Right hindlimb (tissue), 1 donor: ENCODE measurements at places on chromosomes 7 and 10.
A peak's percentile ranks its signal among the peaks of the same experiment; 100 is the strongest.

- no peak for DNase-seq
These were observed 1.9 kb upstream of the GPER1 start for GRCh38 chr7:1085910-1086421.

DNA sequence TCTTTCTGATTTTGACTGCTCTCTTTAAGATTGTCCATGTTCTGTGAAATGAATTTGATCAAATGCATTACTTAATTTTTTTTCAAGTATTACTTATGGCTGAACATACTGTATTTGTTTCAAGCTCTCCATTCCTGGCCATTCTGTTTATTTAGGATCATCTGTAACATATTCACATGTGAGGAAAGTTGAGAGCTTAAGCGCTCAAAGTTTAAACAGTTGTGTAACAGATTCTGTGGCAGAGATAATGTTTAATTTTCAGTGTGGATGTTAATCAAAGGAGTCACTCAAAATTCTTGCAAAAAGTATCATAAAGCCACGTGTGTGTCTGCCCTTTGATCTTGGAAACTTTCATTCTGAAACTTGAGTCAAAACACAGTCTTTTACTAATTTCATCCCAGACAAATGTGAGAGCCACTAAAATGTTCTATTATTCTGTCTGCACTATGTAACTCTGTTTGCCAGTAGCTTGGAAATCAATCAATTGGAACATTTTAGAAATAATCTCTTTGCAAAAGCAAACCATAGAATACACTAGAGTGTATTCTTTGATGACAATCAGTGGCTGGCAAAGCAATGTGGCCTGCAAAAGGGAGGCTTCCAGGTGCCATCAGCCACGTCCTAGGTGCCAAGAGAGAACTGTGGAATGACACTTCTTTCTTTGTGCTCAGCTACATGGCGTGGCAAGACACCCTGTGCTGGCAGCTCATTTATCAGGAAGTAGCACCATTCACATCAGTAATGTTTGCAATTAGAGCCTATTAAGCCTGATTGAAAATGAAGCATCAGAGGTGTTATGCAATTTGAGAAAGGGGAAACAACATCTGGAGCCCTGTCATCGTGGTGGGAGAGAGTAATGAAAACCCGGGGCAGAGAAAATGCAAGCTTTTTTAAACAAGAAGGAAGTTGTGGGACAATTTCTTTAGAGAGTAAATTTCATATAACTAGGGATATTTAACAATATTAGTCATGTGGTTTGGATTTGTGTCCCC, 40.9 kb downstream of the ARL5B start:
- DNase-seq, result no peak

DNA sequence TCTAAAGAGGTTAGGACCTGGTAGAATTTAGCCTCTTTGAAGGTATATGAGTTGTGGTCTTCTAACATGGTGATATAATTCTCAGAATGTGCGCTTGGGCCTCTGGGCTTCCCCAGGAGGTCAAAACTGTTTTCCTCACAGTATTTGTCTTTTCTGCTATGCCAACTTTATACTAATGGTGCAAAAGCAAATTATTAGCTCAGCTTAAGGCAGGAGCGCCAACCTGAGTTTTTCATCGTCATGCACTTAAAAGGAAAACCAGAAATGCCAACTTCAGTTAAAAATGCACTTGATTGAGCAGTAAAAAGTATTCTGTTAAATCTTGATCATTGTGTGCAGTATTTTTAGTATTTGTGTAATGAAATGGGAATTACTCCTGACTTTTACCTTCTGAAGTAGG, 9.7 kb downstream of the TDRD1 start:
- DNase-seq, result no peak

DNA sequence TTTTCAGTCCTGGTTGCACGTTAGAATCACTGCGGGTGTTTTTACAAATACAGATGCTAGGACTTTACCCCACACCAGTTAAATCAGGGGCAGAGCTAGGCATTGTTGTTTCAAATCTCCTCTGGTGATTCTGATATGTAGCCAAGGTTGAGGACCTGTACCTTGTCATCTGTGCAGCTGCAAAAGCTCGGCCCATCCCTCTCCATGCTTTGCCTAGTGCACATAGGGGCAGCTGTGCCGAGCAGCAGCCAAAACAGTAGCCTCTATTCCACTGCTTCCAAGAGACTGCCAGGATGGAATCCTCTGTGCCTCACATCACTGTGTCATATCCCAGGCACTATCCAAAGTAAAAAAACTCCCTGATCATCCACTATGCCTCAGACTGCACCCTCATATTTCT, 181.3 kb downstream of the CDK14 start:
- peak; percentile 37 for DNase-seq

GRCh38 chr10:2619472-2619871, 447.9 kb upstream of the PFKP start:
- peak; percentile 31 for DNase-seq

DNA sequence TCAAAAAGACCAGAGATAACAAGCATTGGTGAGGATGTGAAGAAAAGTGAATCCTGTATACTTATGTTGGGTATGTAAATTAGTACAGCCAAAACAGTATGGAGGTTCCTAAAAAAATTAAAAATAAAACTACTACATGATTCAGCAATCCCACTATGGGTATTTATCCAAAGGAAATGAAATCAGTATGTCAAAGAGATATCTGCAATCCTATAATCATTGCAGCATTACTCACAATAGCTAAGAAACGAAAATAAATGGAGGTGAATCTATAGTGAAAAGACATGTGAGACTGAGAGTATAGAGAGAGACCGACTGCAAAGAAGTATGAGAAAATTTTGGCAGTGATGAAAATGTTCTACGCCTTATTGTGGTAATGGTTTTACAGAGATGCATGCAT, 139.2 kb upstream of the TMEM168 start:
- no peak for DNase-seq

GRCh38 chr7:151806204-151806603, 70.7 kb downstream of the PRKAG2 start:
- DNase-seq, result no peak

DNA sequence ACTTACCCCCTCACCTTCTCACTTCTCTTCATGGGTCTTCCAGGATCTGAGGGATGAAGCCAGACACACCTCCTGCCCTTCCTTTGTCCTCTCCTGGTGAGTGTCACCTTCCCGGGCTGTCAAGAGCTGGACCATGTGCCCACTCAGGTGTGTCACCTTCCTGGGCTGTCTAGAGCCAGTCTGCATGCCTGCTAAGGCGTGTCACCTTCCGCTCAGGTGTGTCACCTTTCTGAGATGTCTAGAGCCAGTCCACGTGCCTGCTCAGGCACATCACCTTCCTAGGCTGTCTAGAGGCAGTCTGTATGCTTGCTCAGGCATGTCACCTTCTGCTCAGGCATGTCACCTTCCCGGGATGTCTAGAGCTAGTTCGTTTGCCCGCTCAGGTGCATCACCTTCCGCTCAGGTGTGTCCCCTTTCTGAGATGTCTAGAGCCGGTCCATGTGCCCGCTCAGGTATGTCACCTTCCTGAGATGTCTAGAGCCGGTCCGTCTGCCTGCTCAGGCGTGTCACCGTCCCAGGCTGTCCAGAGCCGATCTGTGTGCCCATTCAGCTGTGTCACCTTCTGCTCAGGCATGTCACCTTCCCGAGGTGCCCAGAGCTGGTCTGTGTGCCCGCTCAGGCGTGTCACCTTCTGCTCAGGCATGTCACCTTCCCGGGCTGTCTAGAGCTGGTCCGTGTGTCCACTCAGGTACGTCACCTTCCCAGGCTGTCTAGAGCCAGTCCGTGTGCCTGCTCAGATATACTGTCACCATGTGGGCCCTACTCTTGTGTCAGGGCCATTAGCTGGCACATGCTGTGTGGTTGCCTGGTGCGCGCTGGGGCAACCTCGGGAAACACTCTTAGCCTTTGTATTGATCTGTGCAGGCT, 245.3 kb downstream of the EBF3 start:
- peak; percentile 17 for DNase-seq

DNA sequence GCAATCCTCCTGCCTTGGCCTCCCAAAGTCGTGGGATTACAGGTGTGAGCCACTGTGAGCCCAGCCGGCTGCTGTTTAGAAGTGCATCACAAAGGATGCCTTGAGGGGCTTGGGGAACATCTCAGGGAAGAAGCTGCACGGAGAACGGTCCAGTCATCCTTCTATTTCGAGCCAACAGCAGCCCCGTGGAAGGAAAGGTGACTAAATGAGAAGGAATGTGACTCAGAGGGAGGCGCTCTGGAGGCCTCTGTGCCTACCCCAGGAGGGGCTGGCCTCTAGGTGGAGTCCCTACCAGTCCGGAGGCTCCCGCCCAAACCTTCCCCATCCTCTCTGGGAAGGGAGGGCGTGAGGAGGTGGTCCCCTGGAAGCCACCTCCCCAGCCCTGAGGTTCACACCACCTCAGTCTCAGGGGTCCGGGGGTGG, 76.2 kb downstream of the CTBP2 start:
- DNase-seq, result peak; percentile 47

GRCh38 chr10:25725917-25726716, 207.9 kb upstream of the MYO3A start:
- DNase-seq, result no peak

- DNase-seq, result no peak
These were observed 30.7 kb upstream of the SDK1 start for GRCh38 chr7:3270362-3270761.

- no peak for DNase-seq
These were observed 121.6 kb upstream of the UNC5B start for GRCh38 chr10:71090801-71091200.

DNA sequence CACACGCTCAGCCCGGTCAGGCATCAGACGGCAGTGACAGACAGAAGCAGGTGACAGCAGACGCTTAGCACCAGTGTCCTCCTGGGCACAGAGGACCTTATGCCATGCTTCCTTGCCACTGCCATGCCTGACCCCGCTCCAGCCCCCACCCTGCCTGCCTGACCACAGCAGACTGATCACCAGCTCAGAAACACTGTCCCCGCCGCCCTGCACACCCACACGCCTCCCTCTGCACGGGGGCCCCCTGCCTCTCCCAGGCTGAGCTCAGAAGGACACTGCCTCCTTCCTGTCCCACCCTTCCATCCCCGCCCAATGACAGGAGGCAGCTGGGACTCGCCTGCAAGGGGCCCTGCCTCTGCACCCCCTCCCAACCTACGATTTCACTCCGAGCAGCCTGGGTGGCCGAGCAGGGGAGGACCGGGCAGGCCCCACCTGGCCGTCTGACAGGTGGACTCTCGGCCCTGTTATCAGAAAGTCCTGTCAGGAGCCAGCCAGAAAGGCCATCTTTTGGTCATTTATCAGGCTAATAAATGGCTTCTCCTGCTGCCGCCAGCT, 183.4 kb downstream of the ELFN1 start:
- peak; percentile 53 for DNase-seq

- DNase-seq, result peak; percentile 64
These were observed 1.1 kb downstream of the AUTS2 start for GRCh38 chr7:69599286-69599954.

- DNase-seq, result peak; percentile 81
These were observed 21.0 kb upstream of the GNA12 start for GRCh38 chr7:2864999-2865670.

DNA sequence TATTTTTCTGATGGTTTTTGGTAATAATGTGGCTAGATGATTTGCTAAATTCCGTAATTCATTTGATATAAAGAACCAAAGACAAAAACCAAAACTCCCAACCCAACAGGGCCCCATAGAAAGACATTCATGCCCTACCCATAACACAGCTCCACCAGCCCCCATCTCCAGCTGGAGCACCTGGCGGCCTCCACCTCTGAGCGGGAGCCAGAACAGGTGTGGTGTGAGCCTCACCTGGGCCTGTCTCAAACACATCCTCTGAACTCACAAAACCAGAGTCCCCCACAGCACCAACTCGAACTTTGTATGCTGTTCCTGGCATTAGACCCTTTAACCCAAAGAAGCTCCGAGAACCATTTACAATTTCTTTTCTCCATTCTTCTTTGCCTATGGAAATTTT, 36.5 kb upstream of the LAMB4 start:
- no peak for DNase-seq

GRCh38 chr7:143931739-143932138, 3.3 kb upstream of the OR2F2 start:
- no peak for DNase-seq

DNA sequence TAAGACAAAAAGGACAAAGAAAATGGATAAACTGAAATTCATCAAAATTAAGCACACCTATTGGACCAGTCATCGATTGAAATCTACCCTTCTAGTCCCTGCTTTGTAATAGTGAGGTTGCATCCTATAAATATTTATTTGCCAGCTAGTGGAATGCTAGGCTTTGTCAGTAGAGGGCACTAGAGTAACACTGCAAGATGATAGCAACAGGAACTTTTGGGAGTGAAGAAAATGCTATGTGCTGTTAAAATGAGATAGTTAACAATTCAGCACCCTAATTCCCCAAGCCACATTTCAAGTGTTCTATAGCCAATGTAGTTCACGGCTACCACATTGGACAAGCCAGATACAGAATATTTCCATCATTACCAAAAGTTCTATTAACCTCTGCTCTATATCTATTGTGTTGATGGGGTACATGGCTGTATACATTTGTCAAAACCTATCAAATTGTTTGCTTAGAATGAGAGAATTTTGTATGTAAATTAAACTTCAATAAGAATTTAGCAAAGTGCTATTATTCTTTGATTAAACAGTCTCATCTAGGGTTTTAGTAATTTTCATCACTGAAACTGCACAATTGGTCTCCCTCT, 69.8 kb downstream of the LSMEM1 start:
- no peak for DNase-seq

DNA sequence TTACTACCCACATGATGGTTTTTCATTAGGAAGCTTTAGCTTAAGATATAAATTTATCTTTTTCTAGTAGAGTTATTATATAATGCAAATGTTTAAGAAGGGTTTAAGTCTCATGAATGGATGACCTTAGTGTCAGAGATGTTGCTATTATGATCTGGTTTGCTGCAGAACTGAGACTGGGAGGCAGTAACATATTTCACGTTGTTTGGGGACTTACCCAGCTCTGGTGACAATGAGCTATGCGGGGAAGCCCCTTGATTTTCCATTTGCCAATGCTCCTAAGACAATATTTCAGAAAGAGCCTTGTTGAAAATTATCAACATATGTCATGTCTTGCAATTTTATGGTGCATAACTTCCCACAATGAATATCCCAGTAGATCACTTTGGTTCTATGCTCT, 754.6 kb downstream of the REEP3 start:
- DNase-seq, result no peak

DNA sequence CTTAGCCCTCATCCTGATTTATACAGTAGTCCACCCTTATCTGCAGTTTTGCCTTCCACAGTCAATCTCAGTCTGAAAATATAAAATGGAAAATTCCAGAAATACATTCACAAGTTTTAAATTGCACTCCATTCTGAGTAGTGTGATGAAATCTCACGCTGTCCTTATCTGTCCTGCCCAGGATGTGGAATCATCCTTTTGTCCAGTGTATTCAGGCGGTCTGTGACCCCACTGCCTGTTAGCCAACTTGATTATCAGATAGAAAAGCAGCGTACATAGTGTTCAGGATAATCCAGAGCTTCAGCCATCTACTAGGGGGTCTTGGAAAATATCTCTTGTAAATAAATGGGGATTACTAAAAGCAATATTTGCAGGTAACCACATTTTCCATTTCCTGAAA, 146.3 kb downstream of the MALRD1 start:
- no peak for DNase-seq

- no peak for DNase-seq
These were observed 61.3 kb downstream of the PIP4K2A start for GRCh38 chr10:22652988-22653481.
